Effector CD4-positive, alpha-beta T cell (primary cell): ENCODE measurements at places on chromosomes 5 and 9.

DNA sequence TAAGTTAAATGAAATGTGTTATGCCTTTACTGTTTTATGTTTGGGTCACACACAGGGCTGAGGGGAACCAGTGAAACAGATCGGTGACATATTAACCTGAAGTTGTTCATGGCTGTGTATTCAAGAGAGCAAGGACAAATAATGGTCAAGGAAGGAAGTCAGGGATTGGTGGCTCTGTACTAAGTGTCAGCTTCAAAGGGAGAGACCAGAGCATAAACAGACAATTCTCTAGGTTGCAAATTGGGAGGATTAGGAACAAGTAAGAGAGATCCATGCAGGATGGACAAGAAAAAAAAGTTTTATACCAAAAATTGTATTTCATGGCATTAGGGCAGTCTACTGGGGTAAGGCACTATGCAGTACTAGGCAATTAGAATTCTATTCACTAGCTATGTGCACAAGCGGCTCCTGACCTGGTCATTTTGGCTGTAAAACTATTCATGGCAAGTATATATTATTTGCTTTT, 156.3 kb downstream of the PLPPR1 start:
- no peak for DNase-seq

- DNase-seq, result no peak
Measured at GRCh38 chr9:38233796-38234355, 158.6 kb upstream of the ALDH1B1 start.

GRCh38 chr5:132064738-132065331, 4.4 kb downstream of the IL3 start:
- peak; percentile 70 for DNase-seq

GRCh38 chr5:141853895-141854626, 24.1 kb downstream of the PCDH1 start:
- DNase-seq, result no peak

DNA sequence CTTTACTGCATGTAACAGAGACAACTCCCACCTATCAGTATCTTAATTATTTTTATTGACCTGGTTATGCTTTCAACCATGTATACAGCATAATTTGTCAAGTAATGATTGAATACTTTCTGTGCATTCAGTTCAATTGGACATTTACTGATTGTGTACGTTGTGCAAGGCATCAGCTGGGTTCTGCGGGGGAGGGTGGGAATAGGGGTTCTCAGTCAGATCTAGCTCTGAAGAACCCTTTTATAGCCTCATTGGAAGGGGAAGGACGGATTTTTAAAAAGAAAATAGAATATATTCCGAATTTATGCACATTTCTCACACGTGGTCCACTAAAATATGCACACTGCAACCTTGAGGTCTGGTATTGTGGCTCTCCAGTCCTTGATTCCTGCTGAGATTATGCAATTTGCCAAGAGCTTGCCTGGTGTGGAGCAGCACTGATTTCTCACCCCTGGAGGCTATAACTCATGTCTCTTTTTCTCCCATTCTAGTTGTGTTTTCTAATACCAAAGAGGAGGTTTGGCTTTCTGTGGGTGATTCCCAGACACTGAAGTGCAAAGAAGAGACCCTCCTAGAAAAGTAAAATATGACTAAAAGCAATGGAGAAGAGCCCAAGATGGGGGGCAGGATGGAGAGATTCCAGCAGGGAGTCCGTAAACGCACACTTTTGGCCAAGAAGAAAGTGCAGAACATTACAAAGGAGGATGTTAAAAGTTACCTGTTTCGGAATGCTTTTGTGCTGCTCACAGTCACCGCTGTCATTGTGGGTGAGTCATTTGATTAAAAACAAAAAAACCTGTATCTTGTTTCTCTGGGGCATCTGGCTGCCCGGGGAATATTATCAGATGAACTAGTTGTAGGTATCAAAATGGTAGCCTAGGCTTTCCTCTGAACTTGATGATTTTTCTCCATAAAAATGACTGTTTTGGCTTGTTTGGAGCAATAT, 1.7 kb downstream of the SLC1A3 start:
- DNase-seq, result no peak

DNA sequence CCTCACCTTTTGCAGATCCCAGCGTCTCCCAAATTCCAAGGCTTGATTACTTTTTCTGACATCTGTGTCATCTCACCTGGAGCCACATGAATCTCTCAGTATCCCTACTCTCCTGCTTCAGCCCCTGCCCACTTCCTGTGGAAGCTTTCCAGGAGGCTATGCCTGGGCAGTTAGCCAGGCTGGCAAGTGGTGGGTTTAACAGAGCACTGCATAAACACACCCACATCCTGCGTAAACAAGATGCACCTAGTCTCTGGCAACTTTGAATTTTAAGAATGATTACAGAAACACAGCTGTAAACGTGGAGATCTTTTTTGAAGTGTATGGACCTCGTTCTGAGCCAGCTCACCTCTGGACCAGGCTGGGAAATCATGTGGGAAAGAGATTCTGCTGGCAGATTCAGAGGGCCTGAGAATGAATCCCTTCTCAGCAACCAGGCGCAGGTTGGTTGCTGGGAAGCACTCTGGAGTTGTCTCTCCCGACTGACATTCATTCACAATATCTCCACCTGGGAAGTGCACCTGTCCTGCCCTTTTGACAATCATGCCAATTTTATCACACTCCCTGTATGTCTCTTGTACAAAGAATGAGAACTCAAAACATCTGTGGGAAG, 55.7 kb upstream of the FANCC start:
- no peak for DNase-seq

DNA sequence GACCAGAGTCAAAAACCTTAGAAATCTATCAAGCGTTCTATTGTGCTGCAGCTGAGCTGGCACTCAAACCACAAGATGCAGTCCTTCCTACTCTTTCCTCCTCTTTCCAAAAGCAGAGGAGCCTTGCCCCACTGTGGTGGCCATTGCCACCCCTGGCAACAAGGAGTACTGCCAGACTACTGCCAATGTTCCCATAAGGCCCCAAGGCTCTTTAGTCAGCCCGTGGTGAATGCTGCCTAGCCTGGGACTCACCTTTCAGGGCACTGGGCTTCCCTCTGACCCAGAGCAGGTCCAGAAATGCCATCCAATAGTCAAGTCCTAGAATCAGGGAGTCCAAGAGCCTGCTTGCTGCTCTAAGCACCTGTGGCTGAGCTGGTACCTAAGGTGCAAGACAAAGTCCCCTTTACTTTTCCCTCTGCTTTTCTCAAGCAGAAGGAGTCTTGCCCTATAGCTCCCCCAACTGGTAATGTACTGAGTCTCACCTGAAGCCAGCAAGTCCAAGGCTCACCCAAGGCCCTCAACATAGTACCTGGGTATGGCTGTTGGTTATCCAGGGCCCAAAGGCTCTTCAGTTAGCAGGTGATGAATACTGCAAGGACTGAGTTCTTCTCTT, 219.4 kb downstream of the ATPSCKMT start:
- no peak for DNase-seq

- no peak for DNase-seq
Measured at GRCh38 chr9:17380126-17380861, 198.6 kb upstream of the SH3GL2 start.

- DNase-seq, result no peak
Measured at GRCh38 chr9:95572381-95573151, 55.8 kb upstream of the PTCH1 start.

DNA sequence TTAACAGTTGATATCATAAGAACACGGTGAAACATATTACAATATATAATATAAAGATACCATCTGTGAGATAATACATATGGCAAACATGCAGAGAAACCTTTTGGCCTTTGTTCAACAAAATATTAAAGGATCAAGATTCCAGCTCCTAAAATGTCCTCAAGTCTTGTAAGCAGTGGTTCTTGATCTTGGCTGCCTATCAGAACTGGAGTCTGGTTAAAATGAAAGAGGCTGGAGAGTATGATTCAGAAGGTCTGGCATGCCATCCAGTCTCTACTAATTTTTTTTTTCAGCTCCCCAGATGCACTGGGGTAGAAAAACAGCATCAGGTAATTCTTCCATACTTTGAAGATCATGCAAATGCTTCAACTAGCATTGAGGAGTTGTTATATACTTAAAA, 83.2 kb downstream of the TNC start:
- no peak for DNase-seq
